Colonic mucosa (tissue), 4 donors: ENCODE measurements at places on chromosomes 16 and 17. TPM values are rescaled to one million over a fixed set of nuclear protein-coding genes. Genes with fewer than 3 reads are reported as not detected.

- DNase-seq: no peak
- no peak overlapping the region for H3K27ac ChIP-seq
- H3K36me3 ChIP-seq: peaks cover 14% of the 10 kb centered on the region
Measured at GRCh38 chr17:3812284-3812683, 11.3 kb upstream of the ITGAE start.

GRCh38 chr17:79023886-79024771, at the start of gene C1QTNF1:
Gene C1QTNF1 (plus strand): TSS chr17:79024169. CDS start chr17:79043969, 19,800 bp downstream.
- DNase-seq: peak; percentile 73
- H3K4me1 ChIP-seq: peaks cover 49% of the 10 kb centered on the region
- peak within 1 kb of the TSS; percentile 62 for H3K4me3 ChIP-seq

- H3K27me3 ChIP-seq: no peaks in the 10 kb centered on the region
- peaks cover 3% of the 10 kb centered on the region for H3K4me1 ChIP-seq
- H3K27ac ChIP-seq: no peak overlapping the region
- no peaks in the 10 kb centered on the region for H3K36me3 ChIP-seq
Measured at GRCh38 chr17:44707755-44708400, 587 bp upstream of the DBF4B start.

DNA sequence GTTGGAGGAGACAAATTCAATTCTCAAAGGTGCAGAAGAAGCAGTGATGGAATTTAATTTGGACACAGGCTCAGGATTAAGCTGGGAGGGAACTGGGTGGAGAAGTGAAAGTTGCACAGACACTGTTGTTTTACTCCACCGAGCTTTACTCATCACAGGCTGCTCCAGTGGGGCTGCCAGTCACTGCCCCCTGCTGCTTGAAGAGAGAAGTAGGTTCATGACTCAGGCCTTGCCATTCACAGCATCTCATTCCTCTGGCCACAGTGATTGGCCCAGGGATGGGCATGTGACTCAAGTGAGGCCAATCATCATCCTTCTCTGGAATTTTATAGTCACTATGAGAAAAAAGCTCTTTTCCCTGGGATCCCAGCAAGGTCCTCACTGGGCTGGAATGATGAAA, 11.8 kb downstream of the GNAO1 start:
- no peak overlapping the region for H3K4me3 ChIP-seq
- no peaks in the 10 kb centered on the region for H3K36me3 ChIP-seq
- DNase-seq: no peak
- no peaks in the 10 kb centered on the region for H3K27me3 ChIP-seq

DNA sequence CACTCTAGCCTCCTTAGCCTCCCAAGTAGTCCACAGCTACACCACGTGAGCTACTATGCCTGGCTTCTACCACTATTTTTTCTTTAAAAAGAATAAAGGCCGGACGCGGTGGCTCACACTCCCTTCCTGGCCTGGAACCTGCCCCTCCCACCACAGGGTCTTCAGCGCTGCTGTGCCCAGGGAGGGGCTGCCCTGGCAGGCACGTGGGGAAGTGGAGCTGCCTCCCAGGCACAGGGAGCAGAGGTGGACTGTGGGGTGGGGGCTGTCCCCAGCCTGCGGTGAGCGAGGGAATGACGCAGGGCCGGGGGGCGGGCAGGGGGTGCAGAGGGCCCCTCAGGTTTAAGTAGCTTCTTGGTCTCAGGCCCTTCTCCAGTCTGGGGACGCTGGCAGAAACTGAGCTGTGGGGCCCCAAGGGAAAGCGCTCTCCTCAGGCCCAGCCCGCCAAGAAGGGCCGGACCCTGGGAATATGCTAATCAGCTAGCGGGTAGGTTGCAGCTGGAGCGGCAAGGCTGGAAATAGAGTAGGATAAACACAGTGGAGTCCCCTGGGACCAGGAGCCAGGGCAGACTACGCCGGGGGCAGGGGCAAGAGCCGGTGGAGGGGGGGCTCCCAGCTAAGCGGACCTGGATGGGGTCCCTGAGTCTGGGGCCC, 46.8 kb downstream of the TIMM22 start:
- H3K4me1 ChIP-seq: no peaks in the 10 kb centered on the region
- H3K27me3 ChIP-seq: no peaks in the 10 kb centered on the region
- no peak for DNase-seq
- H3K27ac ChIP-seq: no peak overlapping the region
- no peaks in the 10 kb centered on the region for H3K36me3 ChIP-seq

DNA sequence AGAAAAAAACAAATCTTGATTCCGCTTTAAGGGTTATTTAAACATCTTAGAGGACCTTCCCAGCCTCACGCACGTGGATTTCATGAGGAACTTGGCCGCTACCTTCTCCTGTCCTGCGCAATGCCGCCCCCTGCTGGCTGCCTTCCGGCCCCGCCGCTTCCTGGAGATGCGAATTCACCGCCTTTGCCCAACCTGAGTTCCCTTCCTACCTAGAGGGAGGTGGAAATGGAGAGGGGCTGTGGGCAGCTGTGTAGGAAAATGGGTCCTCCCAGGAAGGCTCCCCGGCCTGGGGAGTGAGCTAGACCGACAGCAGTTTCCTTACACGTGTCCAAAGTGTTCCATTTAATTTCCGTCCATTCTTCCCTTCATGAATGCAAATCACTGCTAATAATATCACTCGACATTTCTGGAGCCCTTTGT, 1.0 kb upstream of the ABCC12 start:
- H3K27me3 ChIP-seq: no peaks in the 10 kb centered on the region
- no peaks in the 10 kb centered on the region for H3K36me3 ChIP-seq
- H3K4me3 ChIP-seq: no peak overlapping the region
- no peaks in the 10 kb centered on the region for H3K4me1 ChIP-seq
- no peak overlapping the region for H3K27ac ChIP-seq

GRCh38 chr16:30535777-30536190, 1.1 kb upstream of the ZNF747 start:
- no peaks in the 10 kb centered on the region for H3K27me3 ChIP-seq
- peak overlapping the region; percentile 61 for H3K4me3 ChIP-seq
- H3K36me3 ChIP-seq: no peaks in the 10 kb centered on the region
- peak; percentile 78 for DNase-seq
- H3K4me1 ChIP-seq: peaks cover 2% of the 10 kb centered on the region

DNA sequence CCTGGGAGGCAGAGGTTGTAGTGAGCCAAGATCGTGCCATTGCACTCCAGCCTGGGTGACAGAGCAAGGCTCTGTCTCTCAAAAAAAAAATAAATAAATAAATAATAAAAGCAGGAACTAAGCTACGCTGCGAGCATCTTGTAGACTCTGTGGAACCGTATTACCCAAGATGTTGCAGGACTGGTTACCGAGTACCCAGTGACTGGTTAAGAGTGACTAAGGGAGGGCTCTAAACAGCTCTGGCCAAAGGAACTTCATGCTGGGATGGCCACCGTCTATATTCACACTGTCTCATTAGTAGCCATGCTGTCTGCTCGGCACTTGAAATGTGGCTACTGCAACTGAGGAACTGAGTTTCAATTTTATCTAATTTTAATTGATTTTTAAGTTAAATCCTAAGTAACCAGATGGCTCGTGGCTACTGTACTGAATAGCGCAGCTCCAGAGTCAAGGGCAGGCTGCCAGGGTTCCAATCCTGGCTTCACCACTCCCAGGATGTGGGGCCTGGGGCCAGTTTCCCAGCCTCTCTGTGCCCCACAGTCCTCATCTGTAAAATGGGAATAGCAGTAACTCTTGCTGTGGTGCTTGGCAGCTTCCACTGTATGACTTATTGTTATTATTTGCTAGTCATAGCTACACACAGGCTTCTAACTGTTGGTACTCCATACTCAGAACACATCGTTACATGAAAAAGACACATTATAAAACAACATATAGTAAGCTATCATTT, 3.0 kb downstream of the NTAN1 start:
- no peak overlapping the region for H3K4me3 ChIP-seq
- H3K36me3 ChIP-seq: no peaks in the 10 kb centered on the region
- H3K27me3 ChIP-seq: no peaks in the 10 kb centered on the region
- DNase-seq: no peak
- H3K4me1 ChIP-seq: no peaks in the 10 kb centered on the region

DNA sequence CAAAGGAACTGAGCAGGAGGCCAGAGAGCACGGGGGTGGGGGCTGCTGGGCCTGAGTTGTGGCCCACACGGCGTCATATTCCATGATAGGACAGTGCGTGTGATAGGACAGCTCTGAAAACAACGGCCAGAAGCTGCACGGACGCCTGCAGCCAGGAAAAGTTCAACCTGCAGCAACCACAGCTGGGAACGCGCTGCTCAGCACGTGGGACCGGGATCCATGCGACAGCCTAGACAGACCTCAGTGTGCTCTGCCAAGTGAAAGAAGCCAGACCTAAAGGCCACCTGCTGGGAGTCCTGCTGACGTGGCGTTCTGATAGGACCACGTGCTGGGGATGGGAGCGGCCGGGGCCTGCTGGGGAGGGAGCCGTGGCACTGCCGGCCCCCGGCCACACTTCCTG, 21.6 kb downstream of the CTU2 start:
- no peak overlapping the region for H3K27ac ChIP-seq
- H3K4me3 ChIP-seq: no peak overlapping the region
- H3K36me3 ChIP-seq: peaks cover 42% of the 10 kb centered on the region
- H3K27me3 ChIP-seq: no peaks in the 10 kb centered on the region

DNA sequence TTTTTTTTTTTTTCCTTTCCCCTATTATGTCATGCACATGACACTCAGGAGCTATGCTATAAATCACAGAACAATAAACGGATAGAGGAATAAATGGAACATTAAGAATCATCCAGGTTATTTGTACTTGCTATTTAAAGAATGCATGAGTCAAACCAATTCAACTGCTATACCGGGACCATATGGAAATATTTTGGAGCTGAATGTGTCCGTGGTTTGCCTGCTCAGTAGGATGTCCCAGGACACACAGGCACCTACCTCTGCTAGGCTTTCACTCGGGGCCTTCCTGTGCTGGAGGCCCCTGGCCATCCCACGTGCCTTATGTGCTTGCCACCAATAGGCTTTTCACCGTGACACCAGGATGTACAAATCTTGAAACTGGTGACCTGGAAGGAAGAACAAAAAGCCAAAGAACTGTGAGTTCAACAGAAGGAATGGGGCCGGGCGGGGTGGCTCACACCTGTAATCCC, 15.3 kb upstream of the SEC14L1 start:
- H3K36me3 ChIP-seq: no peaks in the 10 kb centered on the region
- no peak overlapping the region for H3K4me3 ChIP-seq
- no peaks in the 10 kb centered on the region for H3K4me1 ChIP-seq
- DNase-seq: no peak

- peak within 1 kb of the TSS; percentile 95 for H3K27ac ChIP-seq
- H3K36me3 ChIP-seq: peaks cover 8% of the 10 kb centered on the region
- peaks cover 20% of the 10 kb centered on the region for H3K4me1 ChIP-seq
- H3K27me3 ChIP-seq: no peaks in the 10 kb centered on the region
- peak within 1 kb of the TSS; percentile 10 for H3K4me3 ChIP-seq
Measured at GRCh38 chr17:7854851-7855659, at the start of gene TMEM88. Gene TMEM88 (plus strand): TSS chr17:7855066. CDS start chr17:7855075, 9 bp downstream.

- no peak for DNase-seq
- no peak overlapping the region for H3K27ac ChIP-seq
- no peaks in the 10 kb centered on the region for H3K36me3 ChIP-seq
- no peak overlapping the region for H3K4me3 ChIP-seq
Measured at GRCh38 chr16:55710466-55710865, 54.7 kb downstream of the SLC6A2 start.

OTOP2 gene
- 18.4 TPM for total RNA-seq

TIGD7 gene
- 3.1 TPM for total RNA-seq

GPATCH8 gene
- total RNA-seq: 33.9 TPM

UTS2R gene
- total RNA-seq: not detected

CACNG5 gene
- 0.19 TPM for total RNA-seq

CNGB1 gene
- 0.69 TPM for total RNA-seq

LITAFD gene
- not detected for total RNA-seq
